ENCODE measurements at places on chromosomes 1 and 21.

DNA sequence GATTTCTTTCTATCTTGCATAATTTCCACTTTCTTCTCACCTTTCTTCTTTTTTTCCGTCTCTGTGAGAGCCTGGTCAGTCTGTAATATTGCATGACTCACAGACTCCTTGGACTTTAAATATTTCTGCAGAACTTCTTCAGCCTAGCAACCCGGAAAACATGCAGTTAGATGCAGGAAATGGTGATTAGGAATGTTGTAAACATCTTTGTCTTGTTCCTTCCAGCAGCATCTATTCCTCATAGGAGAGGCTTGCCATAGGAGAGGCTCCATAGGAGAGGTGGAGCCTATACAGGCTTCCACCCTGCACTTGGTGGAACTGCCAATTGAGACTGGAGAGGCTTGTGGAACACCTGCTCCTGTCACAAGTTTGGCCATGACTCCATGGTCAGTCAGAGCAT, 10.0 kb downstream of the GBP5 start:
- no peak for DNase-seq

- DNase-seq, result no peak
Measured at GRCh38 chr1:204572923-204573922, 57.0 kb downstream of the MDM4 start.

GRCh38 chr1:77030401-77031105, 163.3 kb downstream of the ST6GALNAC5 start:
- DNase-seq, result no peak

GRCh38 chr1:27973771-27974416, 14.1 kb downstream of the XKR8 start:
- no peak for DNase-seq

DNA sequence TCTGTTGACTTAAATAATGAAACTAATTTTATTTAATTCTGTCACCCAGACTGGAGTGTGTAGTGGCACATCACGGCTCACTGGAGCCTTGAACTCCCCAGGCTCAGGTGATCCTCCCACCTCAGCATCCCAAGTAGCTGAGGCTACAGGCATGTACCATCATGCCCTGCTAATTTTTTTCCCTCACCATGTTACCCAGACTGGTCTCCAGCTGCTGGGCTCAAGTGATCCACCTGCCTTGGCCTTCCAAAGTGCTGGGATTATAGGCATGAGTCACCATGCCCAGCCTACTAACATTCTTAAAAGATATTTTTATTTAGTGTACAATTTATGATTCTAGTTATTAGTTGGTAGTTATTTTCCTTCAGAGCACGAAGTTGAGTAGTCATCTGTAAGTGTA, 49.5 kb downstream of the NRDC start:
- no peak for DNase-seq

- no peak for DNase-seq
Measured at GRCh38 chr21:39046236-39046916, 136.9 kb downstream of the PSMG1 start.

DNA sequence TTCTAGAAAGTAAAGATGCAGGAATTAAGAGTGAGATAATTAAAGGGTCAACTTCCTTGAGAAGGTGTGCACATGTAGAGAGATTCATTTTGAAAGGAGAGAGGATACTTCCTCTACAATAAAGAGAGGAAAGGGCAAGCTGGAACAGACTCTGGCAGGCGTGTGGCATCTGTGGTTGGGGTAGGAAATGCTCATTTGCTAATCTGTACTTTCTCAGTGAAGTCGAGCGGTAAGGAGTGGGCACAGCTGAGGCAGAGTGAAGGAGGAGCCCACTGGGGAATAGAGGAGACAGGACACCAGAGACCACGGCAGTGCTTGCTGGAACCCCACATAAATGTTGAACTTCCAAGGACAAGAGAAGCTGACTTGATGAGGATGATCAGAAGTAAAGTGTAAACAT, 49.1 kb downstream of the PCSK9 start:
- no peak for DNase-seq

DNA sequence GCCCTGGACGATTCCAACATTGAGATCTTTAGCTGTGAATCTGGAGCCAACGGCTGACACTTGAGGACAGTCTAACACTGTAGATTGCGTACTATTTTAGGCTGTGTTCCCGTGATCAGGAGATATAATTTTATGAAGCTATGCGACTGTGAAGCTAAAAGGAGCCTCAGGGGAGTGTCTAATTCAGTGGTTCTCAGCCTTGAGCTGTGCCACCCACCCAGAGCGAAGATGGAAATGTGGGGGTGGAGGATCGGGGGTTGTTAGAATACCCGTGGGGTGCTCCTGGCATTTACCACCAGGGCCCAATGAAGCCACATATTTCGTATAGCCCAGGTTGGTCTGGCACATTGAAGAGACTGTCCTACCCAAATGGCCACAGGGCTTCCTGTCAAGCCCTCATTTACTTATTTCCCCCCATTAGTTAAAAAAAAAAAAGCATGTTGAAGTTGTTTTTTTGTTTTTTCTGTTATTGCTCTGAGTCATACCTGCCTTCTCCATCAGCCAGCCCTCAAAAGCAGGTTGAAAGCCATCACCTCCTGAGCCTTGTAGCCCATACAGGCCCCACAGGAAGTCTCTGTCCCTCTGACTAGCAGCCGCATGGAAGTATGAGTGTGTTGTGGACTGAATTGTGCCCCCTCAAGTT, 141.7 kb downstream of the GALNT2 start:
- no peak for DNase-seq

DNA sequence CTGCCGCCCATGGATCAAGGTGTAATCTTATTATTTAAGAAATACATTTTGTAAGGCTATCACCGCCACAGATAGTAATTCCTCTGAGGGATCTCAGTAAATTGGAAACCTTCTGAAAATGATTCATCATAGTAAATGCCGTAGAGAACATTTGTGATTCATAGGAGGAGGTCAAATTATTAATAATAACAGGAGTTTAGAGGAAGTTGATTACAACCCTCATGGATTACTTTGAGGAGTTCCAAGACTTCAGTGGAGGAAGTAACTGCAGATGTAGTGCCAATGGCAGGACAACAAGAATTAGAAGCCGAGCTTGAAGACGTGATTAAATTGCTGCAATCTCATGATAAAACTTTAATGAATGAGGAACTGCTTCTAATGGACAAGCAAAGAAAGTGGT, 280.1 kb downstream of the PTPRC start:
- DNase-seq, result peak; percentile 45

DNA sequence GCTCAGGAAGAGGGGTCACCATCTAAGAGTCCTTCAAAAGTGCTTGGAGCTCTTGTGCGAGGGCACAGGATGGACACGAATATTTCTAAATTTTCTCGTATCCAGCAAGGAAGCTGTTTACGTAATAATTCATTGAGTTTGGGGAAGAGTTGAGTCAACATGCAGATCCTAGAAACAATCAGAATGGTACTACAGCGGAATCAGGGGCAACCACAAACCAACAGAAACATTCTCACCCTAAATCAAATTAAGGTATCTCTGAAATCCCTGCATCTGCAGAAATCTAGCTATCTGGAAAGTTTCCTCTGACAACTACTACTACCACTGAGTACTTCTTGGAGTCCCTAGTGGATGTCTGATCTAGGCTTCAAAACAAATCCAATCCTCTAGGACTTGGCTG, 352.4 kb downstream of the LTN1 start:
- DNase-seq, result no peak

GRCh38 chr1:234355782-234356510, 17.3 kb upstream of the COA6 start:
- no peak for DNase-seq

DNA sequence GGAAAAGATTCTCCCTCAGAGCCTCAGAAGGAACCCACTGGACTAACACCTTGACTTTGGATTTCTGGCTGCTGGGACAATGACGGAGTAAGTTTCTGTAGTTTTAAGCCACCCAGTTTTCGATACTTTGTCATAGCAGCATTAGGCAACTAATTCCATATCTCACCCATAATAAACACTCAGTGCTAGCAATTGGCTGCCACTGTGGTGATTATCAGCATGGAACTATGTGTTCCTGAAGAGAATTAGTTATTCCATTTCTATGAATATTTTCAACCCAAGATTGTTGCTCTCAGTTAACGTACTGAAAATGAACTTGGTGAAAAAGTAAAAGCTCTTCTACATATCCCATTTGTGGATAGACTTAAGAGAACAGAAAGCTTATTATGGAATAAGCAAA, 299.3 kb downstream of the DISC1 start:
- DNase-seq, result no peak

- no peak for DNase-seq
Measured at GRCh38 chr1:234953655-234954405, 174.8 kb downstream of the TOMM20 start.

GRCh38 chr1:44947063-44947773, 39.2 kb downstream of the EIF2B3 start:
- no peak for DNase-seq

DNA sequence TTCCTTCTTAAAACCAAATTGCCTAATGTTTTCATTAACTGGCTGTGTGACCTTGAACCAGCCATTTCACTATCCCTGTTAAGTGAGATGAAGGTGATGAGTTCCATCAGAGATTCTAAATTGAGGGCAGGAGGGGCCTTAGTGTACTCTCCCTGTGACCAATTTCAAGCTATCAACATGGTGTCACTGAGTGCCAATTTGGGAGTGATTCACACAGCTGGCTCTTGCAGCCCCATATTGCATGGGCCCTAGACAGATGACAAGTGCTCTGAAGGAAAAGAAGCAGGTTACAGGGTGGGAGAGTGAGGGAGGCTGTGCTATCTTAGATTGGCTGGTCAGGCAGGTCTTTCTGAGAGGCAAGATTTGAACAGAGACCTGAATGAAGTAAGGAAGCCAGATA, 13.0 kb upstream of the TACSTD2 start:
- no peak for DNase-seq

GRCh38 chr1:3067671-3068563, 1.1 kb upstream of the PRDM16 start:
- DNase-seq, result no peak

- no peak for DNase-seq
Measured at GRCh38 chr1:8597455-8597854, 220.0 kb downstream of the RERE start.

DNA sequence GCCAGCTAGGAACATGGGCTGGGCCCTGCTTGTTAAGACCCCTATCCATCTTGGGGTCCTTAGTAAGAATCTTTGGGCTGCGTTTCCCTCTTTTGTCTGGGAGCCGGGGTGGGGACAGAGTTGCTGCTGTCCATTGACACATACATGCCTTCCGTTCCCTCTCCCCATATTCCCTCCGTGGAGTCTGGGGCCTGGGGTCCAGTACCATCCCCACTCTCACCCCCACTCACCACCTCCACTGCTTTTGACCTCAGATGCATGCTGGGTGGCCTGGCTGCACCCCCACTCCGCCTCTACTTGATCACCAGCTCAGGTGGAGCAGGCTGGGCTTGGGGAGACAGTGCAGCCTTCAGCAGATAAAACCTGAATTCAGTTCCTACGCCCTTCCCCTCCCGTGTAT, 3.3 kb downstream of the RD3 start:
- DNase-seq, result no peak

DNA sequence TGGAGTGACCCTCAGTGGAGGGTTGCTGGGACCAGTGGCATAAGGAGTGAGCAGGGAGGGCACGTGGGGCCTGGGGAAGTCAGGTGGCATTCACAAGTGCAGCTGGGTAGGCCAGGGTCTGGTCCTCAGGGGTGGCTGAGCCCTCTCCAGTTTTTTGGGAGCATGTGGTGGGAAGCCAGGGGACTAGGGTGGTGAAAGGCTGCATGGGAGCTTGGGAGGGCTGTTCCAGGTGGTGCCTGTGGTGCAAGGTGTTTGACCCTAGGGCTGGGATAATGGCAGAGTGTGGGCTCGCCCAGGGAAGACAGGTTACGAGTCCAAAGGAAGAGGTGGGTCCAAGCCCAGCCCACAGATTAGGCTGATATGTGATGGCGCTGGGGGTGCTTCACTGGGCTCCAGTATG, 30.5 kb downstream of the MAN1C1 start:
- no peak for DNase-seq

- DNase-seq, result no peak
Measured at GRCh38 chr1:31007462-31007991, 58.0 kb downstream of the PUM1 start.

DNA sequence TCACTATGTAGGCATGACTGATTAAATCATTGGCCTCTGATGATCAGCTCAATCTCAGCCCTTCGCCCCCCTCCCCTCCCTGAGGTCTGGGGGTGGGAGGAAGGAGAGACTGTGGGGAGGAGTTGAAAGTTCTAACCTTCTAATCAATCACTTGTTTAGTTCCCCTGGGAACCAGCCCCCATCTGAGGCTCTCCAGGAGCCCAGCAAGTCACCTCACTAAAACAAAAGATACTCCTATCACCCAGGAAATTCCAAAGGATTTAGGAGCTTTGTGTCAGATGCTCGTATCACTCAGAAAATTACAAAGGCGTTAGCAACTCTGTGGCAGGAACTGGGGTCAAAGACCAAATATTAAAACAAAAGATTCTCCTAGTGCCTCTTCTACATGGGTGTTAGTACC, 21.6 kb downstream of the SYF2 start:
- DNase-seq, result no peak

DNA sequence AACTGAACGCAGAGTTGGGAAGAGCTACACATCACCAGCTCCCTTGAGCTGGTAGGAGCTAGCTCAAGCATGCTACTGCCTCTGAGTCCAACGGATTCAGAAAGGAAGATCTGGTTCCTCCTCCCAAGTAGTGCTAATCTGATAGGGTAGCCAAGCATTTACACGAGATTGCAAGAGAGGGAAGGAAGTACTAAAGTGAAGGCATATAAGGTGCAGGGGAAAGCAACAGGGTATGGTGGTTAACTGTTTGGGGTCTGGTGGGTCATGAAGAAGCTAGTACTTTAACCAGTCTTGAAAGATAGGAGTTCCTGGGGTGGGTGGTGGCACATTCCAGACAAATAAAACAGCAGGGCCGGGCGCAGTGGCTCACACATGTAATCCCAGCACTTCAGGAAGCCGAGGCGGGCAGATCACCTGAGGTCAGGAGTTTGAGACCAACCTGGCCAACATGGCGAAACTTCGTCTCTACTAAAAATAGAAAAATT, 20.2 kb upstream of the ZNF436 start:
- DNase-seq, result no peak

GRCh38 chr21:29231756-29232529, 66.8 kb upstream of the BACH1 start:
- DNase-seq, result peak; percentile 50

All from inflammatory macrophage treated with lipopolysaccharide for 1 hour (primary cell).